H1 (cell line): ENCODE measurements at places on chromosomes 3 and 15.

DNA sequence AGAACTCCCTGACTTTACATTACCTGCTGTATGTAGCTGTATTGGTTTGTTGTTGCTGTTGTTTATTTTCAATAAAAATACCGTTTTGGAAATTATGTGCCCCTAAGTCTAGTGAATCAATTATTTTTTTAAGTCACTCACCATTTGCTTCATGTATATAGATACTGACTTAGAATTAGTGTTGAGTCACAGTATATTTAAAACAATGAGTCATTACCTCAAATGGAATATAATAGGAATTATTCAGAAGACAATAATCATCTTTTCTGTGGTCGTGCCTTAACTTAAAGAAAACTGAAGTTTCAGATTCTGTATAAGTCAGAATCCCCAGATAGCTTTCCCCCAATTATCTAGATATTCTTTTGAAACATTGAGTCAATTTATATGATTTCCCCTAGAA, 21.0 kb upstream of the ALDH1A2 start:
- no peak for DNase-seq

DNA sequence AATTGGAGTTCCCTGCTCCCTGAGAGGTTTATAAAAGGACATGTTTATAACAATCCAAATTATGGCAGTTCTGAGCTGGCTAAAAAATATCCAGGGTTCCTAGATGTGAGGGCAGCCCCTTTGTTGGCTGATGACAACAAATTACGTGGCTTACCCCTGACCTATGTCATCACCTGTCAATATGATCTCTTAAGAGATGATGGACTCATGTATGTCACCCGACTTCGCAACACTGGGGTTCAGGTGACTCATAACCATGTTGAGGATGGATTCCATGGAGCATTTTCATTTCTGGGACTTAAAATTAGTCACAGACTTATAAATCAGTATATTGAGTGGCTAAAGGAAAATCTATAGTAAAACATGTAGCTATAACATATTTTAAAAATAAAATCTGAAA, 13.9 kb downstream of the AADAC start:
- DNase-seq = no peak

- no peak for DNase-seq
Observed at GRCh38 chr15:42593143-42593542, 17.7 kb downstream of the STARD9 start.

GRCh38 chr3:38421679-38422336, 31.9 kb upstream of the ACVR2B start:
- DNase-seq = no peak

DNA sequence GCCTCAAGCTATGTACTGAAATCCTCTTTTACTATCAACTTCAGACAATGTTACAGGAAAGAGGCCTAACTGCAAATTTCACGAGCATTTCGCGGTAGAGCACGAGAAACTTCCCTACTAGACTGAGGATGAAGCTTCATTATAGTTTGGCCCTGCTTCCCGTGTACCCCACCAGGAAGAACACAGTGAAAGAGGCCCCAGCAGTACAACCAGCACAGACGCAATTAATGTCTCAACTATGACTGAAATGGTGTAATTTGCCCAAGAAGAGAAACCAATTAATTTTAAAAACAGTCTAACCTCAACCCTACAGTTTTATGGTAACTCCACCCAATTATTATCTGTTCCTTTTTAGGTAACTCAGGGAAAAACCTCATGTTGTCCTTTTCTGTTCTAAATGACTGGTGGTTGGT, 12.1 kb downstream of the CHSY1 start:
- no peak for DNase-seq

DNA sequence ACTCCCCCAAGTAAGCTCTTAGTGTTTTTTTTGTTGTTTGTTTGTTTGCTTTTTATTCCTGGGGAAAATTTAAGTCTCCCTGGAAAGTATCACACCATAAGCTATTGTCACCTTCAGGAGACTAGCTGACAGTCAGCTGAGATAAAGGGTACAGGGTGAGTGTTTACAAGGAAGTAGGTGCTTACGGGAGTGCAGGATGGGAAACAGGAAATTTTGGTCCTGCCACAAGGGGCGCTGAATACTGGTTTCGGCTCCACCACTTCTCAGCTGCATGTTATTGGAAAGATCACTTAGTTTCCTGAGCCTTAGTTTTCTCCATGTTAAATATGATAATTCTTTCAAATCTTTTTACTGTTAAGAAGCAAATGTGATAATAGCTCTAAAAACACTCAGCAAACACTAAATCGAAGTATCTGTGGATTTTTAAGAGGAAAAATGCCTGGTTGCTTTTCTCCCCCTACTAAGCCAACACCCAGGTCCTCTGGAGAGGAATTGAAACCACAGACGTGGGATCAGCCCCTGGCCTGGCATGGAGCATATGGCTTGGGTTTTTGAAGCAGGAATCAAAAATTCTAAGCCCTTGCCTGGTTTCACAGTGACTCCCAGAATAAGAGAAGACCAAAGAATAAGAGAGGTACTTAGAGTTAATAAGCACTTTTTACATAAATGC, 90.7 kb downstream of the SCN11A start:
- peak; percentile 39 for DNase-seq

- DNase-seq = no peak
Observed at GRCh38 chr3:14587740-14588360, 47.7 kb upstream of the GRIP2 start.

GRCh38 chr3:106577241-106577640, 708.4 kb upstream of the CBLB start:
- DNase-seq = no peak

DNA sequence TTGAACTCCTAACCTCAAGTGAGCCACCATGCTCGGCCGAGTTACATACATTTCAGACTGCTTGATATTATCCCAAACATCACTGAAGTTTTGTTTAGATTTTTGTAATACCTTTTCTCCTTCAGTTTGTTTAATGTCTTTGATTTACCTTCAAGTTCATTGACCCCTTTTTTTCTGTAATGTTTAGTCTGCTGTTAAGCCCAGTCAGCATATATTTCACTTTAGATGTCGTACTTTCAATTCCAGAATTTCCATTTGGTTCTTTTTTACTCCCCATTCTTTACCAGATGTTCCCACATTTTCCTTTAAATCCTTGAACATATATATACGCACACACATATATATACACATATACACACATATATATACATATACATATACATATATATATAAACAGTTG, 59.1 kb upstream of the CTDSPL2 start:
- DNase-seq = no peak

- no peak for DNase-seq
Observed at GRCh38 chr3:26472345-26472744, 150.2 kb upstream of the LRRC3B start.

DNA sequence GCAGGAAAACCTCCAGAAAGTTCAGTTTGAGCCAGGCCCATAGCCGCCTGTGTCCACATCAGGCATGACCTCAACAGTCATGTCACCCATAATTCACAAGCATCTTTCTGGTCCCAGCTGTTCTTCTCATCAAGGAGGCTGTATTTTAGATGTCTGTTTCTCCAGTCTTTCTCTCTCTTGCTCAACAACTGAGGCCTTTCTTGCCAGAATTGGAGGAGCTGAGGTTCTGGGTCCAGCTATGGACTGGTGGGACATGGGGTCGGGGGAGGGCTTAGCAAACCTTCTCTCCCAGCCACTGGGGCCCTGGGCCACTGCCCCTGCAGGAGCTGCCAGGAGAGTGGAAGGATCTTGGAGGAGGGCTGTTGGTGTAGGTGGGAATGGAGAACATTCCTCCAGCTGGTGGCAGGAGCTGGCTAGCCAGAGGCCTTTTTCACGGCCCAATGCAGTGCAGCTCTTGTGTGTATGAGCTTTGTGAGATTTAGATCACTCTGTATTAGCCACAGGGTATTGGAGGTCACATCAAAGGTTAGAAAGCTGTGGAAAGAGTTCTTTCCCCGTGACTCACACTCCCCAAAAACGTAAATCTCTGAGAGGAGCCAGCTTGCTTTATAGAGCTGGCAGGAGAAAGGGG, 23.5 kb downstream of the MAGEF1 start:
- no peak for DNase-seq
